Endothelial cell (in vitro differentiated cells): ENCODE measurements at places on chromosomes 1 and 21.

- DNase-seq = no peak
Observed at GRCh38 chr1:31377364-31377863, 4.5 kb upstream of the FABP3 start.

- peak; percentile 87 for DNase-seq
Observed at GRCh38 chr1:35451125-35451528, 106.1 kb downstream of the KIAA0319L start.

DNA sequence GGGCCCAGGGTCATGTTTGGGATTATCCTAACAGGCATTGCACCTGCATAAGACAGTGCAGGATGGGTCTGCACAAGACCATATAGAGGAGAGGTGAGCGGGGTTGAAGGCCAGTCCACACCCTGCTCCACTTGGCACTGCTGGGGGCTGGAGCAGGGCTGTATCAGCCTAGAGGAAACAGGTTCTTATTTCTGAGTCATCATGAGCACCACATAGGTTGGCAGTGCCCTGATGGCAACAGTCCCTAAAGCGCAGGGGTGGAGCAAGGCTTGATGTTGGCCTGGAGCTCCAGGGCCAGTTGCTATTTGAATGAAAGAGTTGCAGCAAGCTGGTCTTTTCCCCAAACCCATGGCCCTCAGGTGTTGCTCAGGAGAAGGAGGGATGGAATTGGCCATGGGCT lies 29.8 kb upstream of the BMP8B start:
- DNase-seq = no peak

- no peak for DNase-seq
Observed at GRCh38 chr1:201260648-201261311, 22.5 kb upstream of the PKP1 start.

DNA sequence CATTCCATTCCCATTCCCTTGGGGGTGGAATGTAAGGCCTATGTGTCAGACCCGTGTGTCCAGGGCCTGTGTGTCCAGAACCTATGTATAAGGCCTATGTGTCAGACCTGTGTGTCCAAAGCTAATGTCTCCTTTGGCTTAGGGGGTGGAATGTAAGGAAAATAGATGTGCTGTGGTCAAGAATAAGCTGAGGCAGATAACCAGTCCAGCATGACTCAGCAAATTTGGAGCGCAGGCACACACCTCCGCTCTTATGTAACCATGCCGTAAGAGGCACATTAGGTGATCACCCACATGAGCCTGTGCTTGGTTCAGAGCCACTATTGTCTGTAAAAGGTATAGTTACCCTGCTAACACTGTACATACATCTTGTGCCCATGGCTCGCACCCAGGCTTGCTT lies 150.8 kb upstream of the SGIP1 start:
- DNase-seq = no peak

DNA sequence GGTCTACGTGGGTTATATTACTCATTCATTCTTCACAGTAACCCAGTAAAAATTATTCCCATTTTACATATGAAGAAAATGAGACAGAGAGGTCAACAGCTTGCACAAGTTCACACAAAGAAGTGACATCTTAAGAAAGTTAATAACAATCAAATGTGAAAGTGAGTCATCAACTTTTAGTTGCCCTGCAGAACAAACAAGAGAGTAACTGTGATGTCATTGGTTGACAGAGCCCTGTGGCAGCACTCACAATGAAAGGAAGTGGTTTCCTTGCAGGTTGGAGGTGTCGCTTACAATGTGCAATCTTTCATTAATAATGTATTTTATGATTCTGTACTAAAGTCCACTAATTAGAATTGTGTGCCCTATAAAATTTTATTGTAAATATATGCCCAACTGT lies 369.6 kb downstream of the RYR2 start:
- DNase-seq = peak; percentile 8
